GM20000 (cell line): ENCODE measurements at places on chromosomes 5 and 9.
A peak's percentile ranks its signal among the peaks of the same experiment; 100 is the strongest.

- no peak for DNase-seq
Measured at GRCh38 chr9:132351404-132352045, 3.3 kb downstream of the SETX start.

- DNase-seq: no peak
Measured at GRCh38 chr5:83503662-83504061, 32.1 kb downstream of the VCAN start.

DNA sequence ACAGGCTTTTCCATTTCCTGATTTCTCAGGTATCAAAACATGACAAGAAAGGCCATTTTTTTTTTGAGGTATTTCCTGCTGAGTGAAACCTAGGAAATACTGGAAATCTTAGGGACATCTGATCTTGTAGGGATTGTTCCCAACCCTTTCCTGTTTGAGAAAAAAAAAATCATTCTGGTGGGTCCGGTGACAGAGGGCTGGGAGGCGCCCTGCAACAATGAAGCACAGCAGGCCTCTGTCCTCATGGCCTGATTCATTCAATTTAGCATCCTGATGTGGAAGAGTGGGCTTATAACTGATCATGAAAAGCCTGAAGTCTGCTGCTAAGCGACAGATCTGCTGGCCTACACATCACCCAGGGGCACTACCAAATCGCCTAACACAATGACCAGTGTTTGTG is 3.0 kb upstream of the C9orf153 start:
- no peak for DNase-seq

DNA sequence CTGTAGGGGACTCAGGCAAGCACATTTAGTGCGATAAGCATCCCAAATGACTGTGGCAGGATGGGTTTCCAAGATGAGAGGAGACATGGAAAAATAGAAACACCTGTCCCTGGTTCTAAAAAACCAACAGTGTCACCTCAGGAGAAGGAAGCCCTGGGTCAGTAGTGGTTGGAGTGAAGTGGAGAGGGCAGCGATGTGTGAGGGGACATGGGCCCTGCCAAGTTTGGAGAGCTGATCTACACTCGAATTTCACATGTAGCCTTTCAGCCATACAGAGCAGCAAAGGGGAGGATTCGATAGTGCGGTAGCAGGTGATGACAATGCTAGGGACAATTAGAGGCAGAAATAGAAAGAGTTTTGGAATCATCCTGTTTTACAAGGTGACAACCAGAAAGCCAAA is 32.6 kb upstream of the LHX2 start:
- DNase-seq: no peak

- no peak for DNase-seq
Measured at GRCh38 chr9:70590315-70590677, 175.8 kb upstream of the KLF9 start.

- no peak for DNase-seq
Measured at GRCh38 chr5:67643536-67643935, 446.9 kb upstream of the CD180 start.

GRCh38 chr9:1460143-1460769 is 410.1 kb downstream of the DMRT2 start:
- DNase-seq: peak; percentile 59

DNA sequence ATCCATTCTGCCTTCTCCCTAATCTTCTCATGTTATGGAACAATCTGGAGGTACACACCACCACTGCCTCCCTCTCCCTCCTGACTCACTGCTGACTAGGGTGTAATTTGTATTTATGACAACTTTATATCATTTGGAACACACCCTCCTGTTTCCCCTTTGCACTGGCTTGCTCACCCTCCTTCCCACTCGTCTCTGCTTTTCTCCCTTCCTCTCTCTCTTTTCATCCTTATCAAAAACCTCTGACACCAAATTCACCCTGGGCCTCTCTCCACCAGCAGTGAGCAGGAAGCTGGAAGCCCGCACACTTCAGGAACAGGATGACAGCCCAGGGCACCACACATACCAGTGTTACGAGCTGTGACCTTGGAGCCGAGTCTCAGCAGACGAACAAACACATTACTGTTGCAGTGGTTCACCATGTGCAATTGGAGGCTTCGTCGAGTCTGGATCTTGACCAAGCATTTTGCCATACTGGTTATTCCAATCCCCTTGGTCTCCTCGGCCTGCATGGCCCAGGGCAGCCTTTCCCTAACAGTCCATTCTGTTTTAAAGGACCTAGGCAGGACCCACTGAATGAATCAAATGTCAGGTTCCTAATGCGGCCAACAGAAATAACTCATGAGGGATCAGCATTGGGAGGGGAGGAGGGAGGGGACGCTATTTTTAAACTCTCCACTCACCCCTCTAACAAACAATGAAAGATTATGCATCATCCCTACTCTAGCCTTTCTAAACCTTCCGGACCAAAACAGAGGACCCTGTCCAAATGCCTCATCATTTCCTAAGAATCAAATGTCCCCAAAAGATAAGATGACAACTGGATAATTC is 203.9 kb upstream of the RASEF start:
- no peak for DNase-seq

GRCh38 chr9:72213906-72214305 is 64.7 kb downstream of the GDA start:
- DNase-seq: no peak

- no peak for DNase-seq
Measured at GRCh38 chr5:138974227-138975063, 99.3 kb upstream of the LRRTM2 start.

DNA sequence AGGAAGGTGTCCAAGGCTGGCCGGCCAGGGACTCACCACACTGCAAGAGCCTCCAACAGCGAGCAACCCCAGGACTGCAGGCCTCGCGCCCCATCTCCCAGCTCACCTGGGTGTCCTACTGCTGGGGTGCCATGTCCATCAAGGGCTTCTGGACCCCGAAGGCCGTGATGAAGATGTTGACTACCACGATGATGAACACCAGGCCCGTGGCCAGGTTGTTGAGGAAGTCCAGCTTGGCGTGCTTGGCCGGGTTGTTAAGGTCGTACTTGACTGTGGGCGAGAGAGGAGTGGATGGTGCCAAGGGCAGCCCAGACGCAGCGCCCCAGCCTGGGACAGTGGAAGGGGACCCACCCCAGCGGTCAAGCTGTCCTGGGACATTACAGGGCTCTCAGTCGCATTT is 9.3 kb downstream of the NINJ1 start:
- DNase-seq: no peak

- no peak for DNase-seq
Measured at GRCh38 chr5:96940586-96940985, 4.7 kb downstream of the LNPEP start.

- no peak for DNase-seq
Measured at GRCh38 chr9:97276310-97276852, 31.1 kb upstream of the CCDC180 start.

DNA sequence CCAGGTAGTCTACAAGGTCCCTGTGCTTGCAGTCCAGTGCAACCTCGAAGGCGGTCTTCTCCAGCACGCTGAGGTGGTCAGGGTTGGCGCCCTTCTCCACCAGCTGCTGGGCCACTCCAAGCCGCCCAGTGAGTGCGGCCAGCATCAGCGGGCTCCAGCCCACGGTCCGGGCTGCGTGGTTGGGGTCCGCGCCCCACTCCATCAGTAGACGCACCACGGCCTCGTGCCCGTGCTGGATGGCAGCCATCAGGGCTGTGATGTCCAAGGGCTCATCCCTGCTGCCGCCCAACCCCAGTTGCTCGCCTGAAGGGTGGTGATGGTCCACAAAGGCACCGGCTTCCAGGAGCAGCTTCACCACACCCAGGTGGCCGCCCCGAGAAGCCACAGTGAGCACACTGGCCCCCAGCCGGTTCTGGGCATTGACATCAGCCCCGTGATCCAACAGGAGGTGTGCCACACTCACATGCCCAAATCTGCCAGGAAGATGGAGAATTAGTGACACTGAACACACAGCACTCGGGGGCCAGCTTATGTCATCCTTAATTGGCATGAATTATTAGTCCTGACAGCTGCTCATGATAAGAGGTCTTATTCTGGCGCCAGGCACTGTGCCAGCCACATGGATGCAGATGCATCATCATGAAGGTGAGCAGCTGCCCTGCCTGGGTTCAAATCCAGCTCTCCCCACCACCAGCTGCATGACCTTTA is 6.1 kb downstream of the ANKS6 start:
- no peak for DNase-seq

DNA sequence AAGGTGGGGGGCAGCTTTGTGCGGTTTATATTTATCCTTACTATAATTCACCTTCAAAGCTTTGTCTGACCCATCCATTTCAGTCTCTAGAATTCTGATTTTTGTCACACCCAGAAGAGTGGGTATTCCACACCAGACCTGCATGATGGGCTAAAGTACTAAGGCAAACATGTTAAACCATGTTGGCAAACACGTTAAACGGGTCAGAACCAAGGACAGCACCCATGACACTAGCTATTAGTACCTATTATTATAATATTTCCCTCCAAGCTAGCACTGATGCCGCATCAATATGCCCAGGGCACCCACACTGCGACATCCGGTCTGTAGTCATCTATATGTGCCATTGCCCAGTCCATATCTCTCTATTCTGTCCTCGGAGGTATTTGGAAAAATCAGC is 104.7 kb downstream of the FBXW11 start:
- DNase-seq: no peak

DNA sequence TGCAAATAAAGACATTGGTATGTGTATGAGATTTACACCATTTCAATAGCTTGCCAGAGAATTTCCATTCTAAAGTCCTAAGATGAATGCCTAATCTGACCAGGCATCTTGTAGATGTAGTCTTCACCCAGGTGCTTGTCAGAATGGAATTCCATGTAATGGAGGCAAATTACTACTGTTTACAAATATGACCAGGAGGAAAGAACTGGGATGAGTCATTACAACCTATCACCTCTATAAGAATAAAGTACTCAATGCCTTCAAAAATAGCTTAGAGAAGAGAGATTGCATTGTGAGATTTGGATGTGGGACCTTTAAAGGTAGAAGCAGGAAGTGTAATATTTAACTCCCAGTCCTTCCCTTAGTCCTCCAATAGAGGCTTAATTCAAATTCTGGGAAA is 507.0 kb upstream of the PTGER4 start:
- no peak for DNase-seq

- no peak for DNase-seq
Measured at GRCh38 chr5:176540956-176541337, 3.7 kb upstream of the RNF44 start.

DNA sequence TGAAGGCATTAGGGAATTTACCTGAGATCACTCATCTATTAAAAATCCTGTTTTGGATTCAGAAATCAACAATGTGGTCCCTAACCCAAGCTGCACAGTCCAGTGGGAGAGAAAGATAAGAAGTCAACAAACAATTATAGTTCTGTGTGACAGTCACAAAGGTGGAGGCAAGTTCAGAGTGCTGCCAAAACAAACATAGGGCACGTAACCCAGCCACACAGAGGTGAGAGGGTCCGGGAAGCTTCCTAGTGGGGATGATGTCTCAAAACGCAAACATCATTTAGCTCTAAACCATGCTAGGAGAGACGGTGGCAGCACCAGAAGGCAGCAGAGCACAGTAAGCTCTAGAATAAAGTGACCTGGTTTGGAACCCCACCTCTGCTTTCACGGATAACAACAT is 158.9 kb downstream of the MAPKAP1 start:
- DNase-seq: no peak

GRCh38 chr5:647727-648126 is 35.6 kb downstream of the CEP72 start:
- DNase-seq: no peak

DNA sequence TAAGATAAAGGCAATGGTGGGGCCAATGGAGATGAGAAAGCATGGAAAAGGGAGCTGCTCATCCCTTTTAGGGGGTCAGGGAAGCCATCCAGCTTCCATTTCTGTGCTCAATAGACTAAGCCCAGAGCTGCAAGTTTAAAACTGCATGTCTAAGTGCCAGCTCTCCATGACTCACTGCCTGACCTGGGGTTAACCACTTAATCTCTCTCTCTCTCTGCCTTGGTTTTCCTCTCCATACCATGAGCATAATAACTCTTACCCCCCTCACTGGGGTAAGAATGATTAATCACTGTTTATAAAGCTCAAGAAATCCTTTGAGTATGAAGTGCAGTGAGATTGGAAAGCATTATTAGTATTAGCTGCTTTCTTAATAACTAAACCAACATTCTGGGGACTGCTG is 1382.4 kb upstream of the WWC1 start:
- DNase-seq: no peak

- peak; percentile 6 for DNase-seq
Measured at GRCh38 chr9:73683862-73684591, 532.4 kb downstream of the ANXA1 start.

DNA sequence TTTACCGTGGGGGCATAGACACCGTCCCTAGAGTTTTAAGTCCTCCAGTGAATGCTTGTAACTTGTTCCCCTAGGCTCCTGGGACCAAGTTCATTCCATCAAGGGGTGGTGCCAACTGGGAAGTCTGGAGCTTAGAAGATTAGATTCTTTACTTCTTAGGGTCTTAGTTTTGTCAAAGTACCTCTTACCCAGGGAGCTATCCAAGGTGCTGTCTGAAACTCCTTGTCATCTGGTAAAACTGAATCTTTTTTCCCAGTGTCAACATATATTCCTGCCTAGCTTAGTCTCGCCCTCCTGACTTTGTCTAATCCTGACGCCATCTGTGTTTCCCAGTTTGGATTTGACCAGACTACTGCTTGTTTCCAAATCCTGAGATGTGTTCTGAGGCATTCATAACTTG is 41.6 kb downstream of the MAMDC2 start:
- no peak for DNase-seq

DNA sequence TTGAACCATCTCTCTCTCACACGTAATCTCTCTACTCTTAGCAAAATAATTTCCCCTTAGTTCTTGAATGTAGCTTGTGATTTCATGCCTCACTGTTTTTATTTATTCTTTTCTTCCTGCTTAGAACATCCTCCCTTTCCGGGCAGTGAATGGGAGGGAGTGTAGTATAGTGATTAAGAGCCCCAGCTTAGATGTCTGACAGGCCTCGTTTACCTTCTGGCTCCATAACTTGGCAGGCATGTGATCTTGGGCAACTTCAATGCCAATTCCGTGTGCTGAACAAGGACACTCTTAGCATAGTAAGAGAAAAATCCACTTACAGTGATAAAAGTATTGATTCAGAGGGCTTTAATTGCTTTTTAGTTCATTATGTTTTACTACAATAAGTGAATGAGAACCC is 96.3 kb upstream of the TNPO1 start:
- no peak for DNase-seq
